Smooth muscle cell of the coronary artery (primary cell): ENCODE measurements at places on chromosomes 2 and 18. TPM values are rescaled to one million over a fixed set of nuclear protein-coding genes. Genes with fewer than 3 reads are reported as not detected.

The CNTNAP5 gene
- 0.38 TPM in 1 of 2 replicates, not detected in the other for total RNA-seq

The ABCB11 gene
- not detected in 2 replicates for total RNA-seq

The CBLN2 gene
- 1.1 TPM in 1 of 2 replicates, not detected in the other for total RNA-seq

The GPR35 gene
- 0.23 and 0.30 TPM in 2 replicates for total RNA-seq

The SCN7A gene
- 0.15 TPM in 1 of 2 replicates, not detected in the other for total RNA-seq

The HOXD10 gene
- total RNA-seq, result not detected in 2 replicates

The ATOH8 gene
- total RNA-seq, result 3.2 and 59.5 TPM in 2 replicates
